ENCODE measurements at places on chromosomes 16 and 17.

DNA sequence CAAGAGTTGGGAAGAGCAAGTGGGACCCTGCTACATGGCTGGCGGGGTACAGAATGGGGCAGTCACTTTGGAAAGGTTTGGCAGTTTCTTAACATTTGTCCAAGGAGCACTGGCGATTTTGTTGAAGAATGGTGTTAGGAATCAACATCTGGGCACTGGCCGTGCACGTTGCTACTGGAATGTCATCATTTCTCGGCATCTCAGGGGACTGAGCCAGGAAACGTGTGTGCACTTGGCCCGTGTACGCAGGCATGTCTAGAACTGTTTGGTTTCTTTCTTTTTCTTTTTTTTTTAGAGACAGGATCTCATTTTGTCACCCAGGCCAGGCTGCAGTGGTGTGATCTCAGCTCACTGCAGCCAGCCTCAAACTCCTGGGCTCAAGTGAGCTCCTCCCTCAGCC, 17.3 kb upstream of the FOXK2 start:
- peak; percentile 44 for DNase-seq

DNA sequence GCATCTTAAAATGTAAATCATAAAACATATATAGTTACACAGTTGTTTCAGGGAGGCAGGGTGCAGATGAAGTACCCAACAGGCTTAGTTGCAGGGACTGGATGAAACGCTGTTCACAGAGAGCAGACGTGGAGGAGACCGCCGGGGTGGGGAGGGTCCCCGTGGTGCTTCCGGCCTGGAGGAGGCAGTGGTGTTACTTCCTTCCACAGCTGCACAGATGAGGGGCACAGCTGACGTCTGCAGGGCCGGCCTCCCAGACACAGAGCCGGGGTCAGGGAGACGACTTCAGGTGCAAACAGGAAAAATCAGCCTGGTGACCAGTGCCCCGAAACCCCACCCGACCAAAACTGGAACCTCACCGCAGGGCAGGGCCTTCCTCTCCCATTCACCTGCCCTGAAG, 17.1 kb downstream of the SPIRE2 start:
- DNase-seq, result no peak

- no peak for DNase-seq
Measured at GRCh38 chr16:21281698-21282389, 3.8 kb upstream of the CRYM start.

DNA sequence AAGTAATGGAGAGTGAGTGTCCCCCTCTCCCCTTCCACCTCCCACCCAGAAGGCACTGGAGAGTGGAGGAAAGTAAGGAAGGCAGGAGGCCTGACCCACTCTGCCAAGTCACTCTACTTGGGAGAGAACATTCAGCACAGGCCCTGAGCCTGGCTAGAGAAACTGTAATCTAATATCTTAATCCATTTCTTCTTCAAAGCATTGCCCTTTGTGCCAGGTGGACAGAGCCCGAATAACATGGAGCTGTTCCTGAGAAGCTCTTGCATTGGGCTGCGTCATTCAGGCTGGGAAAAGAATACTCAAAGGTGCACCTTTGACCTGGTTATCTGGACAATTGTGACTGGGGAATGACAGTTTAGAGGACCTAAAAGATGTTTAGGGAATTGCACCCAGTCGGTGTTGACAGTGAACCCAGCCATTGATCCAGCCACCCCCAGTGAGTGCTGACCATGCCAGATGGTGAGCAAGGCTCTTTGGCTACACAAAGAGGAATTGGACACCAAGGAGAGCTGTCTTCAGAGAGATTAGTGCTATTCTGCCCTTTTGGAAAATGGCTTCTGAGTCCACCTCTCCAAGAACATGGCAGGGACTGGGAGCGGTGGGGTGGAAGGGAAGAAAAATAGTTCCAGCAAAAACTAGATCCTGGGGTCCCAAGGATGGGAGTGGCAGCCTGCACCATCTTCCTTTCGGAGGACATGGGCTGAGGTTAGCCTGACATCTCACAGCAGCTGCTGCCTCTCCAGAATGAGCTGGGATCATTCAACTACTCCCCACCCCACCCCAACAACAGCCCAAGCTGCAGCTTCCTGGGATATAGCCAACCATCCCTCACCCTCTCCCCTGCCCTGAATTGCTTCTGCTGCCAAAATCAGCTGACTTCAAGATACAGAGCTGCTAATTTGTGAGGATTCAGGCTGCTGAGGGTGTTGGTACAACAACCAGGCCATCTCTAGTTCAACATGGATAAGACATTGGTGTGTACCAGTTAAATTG, 11.6 kb upstream of the NOG start:
- no peak for DNase-seq

DNA sequence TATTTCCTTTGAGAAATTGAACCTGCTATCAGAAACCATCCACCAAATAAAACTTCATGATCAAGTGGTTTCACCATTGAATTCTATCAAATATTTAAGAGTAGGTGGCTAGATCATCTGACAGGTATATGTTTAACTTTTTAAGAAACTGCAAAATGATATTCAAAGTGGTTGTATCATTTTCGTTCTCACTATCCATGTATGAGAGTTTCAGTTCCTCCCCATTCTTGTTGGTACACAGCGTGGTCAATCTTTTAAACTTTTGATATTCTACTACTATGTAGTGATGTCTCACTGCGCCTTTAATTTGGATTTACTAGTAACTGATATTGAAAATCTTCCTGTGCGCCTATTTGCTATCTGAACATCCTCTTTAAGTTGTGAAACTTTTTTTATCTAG, 163.7 kb downstream of the CYB561 start:
- DNase-seq, result no peak

GRCh38 chr16:70550082-70550481, 26.5 kb downstream of the SF3B3 start:
- DNase-seq, result no peak

DNA sequence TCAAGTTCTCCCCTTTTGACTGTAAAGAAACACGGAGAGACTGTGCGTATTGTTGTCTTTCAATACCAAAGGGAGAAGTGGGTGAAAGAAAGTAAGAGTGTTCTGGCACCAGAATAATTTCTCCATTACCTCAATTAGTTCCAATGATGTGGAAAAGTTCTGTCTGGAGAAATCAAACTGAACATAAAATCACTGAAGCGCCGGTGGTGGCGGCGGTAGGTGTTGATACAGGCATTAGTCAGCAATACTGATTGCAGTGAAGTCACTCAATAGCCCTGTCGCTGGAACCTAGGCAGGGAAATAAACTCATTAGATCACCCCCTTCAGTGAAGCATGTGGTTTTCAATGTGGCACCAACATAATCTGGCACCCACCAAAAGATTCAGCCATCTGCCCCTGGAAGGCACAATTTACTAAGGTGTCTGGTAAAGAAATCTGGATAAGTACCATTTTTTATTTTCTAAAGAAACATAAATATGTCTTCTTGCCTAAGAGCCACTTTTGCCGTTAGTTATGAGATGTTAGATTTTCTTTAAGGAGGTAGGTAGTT, 274.2 kb upstream of the SOX9 start:
- DNase-seq, result no peak

DNA sequence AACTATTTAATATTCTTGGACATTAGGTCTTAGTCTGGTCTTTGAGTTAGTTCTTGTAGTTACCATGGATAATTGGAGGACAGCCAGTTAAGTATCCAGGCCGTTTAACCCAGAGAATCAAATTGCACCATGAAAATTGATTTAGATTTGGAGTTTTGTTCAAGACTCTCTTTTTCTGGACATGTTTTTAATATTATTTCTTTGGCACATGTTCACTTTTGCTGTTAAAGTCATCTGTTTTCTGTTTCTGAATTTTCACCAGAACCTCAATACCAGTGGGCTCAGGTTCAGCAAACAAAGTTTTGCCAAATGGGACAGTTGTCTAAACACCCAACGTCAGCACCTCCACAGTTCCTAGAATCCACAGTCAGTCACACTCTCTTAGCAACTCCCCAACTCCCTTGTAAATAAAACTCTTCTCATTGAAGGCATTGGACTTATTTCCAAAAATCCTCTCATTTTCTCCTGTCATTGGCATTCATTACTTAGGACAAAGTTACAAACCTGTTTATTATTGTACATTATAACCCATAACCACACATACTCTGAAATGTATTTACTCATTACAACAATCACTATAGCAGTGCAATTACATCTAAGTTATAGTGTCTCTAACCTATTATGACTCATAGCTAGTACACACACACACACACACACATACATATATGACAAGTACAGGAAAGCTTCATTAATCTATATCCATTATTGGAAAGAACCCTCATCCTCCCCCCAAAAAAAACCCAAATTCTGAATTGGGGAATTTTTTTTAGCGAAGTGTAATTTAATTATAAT, 33.5 kb upstream of the DNAH9 start:
- DNase-seq, result no peak

- DNase-seq, result peak; percentile 96
Measured at GRCh38 chr17:46044286-46044928, 45.4 kb downstream of the STH start.

DNA sequence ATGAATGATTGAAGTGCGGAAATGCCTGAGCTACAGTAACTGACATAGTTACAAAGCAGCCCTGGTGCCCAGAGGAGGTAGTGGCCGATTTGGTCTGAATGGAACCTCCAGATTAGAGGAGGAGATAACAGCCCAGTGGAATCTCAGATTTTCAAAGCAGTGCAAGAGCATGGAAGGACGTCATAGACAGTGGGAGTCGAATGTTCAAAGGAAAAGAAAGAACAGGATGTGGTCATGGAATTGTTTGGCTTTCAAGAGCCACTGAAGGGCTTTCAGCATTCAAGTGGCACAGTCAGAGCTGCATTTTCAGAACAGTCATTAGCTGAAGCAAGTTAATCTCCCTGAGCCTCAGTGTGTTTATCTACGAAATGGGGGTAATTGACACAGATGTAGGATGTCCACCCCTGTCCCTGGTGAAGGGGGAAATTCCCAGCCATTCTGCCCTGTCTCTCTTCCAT, 104.6 kb upstream of the CACNG3 start:
- DNase-seq, result no peak

DNA sequence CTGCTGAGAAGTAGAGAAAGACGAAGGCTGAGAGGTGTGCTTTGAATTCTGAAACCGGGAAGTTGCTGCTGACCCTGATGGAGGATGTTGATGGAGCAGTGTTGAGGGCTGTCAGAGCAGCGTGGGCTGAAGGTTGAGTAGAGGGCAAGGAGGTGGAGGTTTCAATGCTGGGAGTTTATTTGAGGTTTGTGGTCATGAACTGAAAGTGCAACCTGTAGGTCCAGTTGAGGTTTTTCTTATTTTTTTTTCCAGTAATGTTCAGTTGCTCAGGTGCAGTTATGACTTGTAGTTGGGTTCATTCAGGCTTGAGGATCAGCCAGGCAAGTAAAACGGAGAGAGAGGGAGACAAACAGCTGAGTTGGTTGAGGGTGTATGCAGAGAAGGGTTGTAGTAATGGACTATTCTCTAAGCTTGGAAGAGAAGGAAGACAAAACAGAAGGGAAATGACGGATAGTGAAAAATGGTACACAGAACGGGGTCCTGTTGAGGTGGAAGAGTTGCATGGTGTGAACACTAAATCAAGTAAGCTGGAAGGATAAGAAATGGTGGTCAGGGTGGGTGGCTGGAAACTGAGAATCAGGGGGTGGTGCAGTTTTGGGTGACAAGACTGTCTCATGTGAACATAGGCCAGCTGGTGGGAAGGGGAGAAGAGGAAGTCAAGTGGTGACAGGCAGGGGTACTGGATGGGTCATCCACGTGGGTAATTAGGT, 8.7 kb upstream of the UBE2G1 start:
- no peak for DNase-seq

- DNase-seq, result peak; percentile 35
Measured at GRCh38 chr17:44376124-44376523, 12.5 kb upstream of the FAM171A2 start.

GRCh38 chr17:47205419-47205963, 3.7 kb upstream of the MYL4 start:
- DNase-seq, result peak; percentile 57

- peak; percentile 66 for DNase-seq
Measured at GRCh38 chr17:12024327-12024726, 3.6 kb downstream of the MAP2K4 start.

DNA sequence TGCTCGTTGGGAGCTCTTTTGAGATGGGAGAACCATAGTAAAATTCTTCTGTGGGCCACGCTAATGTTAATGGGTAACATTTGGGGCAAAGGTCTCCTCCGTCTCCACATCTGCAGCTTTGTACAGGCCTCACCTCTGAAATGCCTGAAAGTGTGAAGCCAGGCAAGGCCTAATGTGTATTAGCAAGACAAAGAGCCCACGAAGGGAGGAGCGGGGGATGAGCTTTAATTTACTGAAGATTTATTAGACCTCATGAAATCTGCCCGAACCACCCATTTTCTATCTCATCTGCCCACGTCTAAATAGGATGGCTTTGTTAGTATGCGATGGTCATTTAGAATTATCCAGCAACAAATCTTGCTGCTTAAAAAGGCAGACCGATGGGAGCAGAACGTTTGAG, 408.9 kb downstream of the PMP22 start:
- DNase-seq, result no peak

GRCh38 chr17:46158323-46159296, 34.6 kb downstream of the KANSL1 start:
- DNase-seq, result no peak

GRCh38 chr17:50531428-50532025, 1.0 kb upstream of the EPN3 start:
- DNase-seq, result no peak
